ENCODE measurements at places on chromosomes 1 and 21.
A peak's percentile ranks its signal among the peaks of the same experiment; 100 is the strongest.

GRCh38 chr21:46212721-46213484 is 15.7 kb downstream of the LSS start:
- no peak for DNase-seq

DNA sequence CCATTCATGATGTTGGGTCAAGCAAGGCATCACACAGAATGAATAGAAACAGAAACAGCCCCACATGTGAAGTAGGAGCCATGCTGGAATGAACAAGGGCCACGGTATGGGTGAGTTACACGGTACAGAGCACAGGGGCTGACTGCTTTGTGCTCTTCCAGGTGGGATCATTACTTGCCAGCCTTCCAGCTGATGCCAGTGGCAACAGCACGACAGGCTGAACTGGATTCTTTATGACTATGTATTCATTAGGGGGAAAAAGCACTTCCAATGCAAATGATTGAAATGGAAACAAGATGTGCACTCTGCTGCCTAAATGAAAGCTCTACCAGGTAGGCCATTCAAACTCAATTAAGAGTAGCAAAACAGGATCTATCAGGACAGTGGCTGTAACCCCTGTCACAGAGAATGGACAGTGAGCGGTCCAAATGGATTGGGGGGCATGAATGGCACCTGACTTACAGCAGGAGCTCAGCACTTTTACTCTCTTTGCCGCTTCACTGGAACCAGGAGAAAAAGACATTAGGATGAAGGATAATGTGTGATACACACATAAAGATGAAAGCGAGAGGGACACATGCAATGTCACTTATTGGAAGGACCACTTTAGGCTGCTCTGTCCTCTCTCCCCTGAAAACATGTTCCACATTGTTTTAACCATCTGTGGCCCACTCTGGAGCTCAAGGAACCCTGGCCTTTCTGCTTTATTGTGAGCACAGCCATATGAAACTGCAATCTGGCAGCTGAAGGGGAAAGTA is 23.4 kb upstream of the IRF2BP2 start:
- DNase-seq: no peak

DNA sequence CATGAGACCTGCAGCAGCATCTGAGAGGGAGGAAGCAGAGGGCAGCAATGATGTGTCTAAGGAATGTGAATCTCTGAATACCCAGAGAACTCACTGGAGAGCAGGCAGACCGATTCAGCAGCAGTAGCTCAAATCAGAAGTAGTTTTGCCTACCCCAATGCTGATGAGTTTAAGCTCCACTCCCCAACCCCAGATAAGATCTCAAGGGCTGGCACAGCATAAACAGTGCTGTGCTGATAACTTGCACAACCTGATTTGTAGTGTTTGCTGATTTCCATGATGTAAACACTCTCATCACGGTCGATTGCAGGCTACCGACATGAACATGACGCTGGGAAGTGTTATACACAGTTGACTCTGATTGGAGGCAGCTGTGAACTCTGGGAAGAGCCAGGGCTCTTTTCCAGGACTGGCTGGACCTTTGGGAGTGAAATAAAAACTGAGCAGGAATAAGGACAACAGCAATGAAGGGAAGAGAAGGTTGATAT is 11.2 kb upstream of the HMGCS2 start:
- peak; percentile 11 for DNase-seq

- DNase-seq: no peak
Measured at GRCh38 chr1:55181666-55182065, 33.5 kb downstream of the USP24 start.
